H7 (cell line): ENCODE measurements at places on chromosomes 7 and 10. TPM values are rescaled to one million over a fixed set of nuclear protein-coding genes. Genes with fewer than 3 reads are reported as not detected.

GRCh38 chr10:58107506-58107905, 160.2 kb downstream of the IPMK start:
- DNase-seq = no peak

- DNase-seq = no peak
Observed at GRCh38 chr7:87190783-87191182, 28.7 kb downstream of the TMEM243 start.

DNA sequence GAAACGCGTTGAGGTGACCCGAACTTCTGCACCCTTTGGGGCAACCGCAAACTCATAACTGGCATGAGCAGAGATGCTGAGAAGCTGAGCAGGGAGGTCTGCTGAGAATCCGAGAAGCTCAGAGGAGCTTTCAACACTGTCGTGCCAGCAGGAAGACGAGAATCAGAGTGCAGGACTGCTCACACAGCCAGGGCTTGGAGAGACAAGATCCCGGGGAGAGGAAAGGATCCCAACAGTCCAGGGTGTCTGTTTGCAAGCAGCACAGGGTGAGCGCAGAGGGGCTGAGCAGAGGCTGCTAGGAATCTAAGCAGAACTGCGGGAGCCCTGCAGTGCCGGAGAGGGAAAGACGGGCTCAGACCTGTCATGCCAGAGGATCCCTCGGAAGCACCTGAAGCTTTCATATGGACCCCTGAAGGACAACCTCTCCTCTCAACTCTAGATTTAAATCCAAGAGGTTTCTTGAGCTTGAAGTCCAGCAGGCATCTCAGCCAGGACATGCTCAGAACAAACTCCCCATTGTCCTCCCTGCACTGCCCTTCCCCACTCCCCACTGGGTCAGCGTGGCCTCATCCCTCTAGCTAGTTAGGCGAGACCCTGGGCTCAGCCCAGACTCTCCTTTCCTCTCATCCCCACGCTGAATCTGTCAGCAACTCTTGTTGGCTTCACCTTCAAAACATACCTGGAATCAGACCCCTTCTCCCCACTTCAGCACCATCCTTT, 40.7 kb downstream of the FOXL3 start:
- DNase-seq = no peak

DNA sequence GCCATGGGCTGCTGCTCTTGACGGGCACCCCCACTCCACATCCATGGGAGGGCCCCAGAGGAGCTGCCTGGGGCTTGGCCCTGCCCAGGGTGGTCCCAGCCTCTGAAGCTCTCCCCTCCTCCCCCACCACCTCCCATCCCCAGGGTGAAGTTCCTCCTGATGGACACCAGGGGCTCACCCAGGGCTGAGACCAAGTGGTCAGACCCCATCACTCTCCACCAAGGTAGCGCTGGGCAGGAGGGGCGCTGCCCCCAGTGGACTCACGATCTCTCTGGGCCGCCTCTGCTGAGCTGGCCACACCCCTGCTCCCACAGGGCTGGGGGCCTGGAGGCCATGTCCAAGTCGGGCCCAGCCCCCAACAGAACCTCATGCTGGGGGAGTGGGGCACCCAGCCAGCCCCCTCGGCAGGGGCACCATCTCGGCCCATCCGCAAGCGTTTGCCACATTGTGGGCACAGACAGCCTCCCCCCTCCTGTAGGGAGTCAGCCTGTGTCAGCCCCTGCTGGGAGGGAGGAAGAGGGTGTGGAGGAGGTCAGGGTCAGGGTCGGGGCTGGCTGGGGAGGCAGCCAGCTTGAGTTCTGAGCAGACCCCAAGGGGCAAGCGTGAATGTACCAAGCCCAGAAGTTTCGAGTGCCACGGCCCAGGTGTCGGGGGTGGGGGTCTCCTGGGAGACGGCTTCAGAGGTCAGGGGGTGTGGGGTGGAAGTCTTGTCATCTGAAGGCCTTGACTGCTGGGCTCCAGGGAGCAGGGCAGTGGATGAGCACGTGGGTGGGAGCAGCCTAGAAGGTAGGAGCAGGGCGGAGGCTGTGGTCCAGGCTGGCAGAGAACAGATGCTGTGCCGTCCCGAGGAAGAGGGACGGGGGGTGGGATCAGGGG, 2.8 kb downstream of the UPK3B start:
- peak; percentile 89 for DNase-seq

DNA sequence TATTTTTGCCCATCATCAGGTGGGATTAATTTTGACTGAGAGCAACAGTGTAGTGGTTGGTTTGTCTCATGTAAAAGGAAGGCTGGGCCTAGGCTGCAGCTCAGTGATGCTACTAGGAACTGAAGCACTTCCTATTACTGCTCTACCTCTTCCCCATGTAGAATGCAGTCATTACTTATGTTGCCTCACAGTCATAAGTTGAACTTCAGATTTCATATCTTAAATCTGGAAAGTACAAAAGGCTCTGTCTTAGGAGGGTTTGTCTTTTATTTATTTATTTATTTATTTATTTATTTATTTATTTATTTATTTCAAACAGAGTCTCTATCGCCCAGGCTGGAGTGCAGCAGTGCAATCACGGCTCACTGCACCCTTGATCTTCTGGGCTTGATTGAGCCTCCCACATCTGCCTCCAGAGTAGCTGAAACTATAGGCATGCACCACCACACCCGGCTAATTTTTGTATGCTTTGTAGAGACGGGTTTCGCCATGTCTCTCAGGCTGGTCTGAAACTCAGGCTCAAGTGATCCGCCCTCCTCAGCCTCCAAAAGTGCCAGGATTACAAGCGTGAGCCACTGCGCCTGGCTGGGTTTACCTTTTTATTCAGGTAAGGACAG, 721.7 kb upstream of the GALNT17 start:
- no peak for DNase-seq

Gene ACSM6
- not detected in 2 replicates for total RNA-seq

GRCh38 chr7:66321283-66321682, 116.1 kb downstream of the TPST1 start:
- DNase-seq = no peak

- no peak for DNase-seq
Observed at GRCh38 chr10:109762555-109762954, 160.8 kb downstream of the XPNPEP1 start.

GRCh38 chr10:11441151-11441535, 170.3 kb downstream of the USP6NL start:
- peak; percentile 16 for DNase-seq
